ENCODE measurements at places on chromosomes 4 and X.

DNA sequence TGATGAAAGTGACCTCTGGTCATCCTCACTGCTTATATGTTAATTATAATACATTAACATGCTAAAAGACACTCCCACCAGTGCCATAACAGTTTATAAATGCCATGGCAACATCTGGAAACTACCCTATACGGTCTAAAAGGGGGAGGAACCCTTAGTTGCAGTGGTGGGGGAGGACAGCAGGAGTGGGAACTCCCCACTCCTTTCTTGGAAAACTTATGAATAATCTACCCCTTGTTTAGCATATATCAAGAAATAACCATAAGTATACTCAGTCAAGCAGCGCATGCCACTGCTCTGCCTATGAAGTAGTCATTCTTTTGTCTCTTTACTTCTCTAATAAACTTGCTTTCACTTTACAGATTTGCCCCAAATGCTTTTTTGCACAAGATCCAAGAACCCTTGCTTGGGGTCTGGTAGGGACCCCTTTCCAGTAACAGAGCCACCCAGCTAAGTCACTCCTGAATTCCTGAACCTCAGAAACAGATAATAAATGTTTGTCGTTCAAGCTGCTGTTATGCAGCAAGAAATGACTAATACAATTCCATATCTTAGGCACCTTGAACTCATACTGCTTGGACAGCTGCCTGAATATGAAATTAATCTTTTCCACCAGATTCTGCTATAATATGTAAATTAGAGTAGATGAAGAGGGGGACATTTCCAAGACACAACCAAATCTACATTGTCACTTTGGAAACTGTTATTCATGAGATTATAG, 14.4 kb upstream of the REPS2 start:
- no peak for DNase-seq

DNA sequence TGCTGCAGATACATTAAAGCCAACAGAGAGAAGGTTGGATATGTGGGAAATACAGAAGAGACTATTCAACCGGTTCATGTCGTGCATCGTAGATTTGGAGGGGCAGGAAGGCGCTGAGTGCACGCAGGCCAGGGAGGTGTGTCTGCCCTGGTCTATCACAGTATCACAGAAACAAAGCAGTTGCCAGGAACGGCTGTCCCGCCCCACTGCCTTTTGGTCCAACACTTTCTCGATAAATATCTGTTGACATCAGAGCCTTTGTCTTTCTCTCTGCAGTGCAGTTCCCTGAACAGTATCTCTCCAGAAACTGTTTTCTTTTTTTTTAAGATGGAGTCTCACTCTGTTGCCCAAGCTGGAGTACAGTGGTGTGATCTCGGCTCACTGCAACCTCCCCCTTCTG, 151.1 kb upstream of the BCOR start:
- no peak for DNase-seq

DNA sequence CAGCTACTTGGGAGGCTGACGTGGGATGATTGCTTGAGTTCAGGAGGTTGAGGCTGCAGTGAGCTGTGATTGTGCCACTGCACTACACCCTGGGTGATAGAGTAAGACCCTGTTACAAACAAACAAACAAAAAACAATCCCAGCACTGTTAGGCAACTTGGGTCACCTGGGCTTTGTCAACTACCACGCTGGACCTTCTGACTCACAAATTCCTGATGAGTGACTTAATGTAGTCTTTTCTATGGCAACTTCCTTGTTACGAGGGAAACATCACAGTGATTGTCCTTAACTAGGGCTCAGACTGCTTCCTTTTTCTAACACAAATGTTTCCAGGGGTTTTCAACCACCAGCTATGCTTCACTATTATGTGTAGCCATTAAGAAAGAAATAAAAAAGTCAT, 128.8 kb upstream of the GPC4 start:
- DNase-seq = no peak

- no peak for DNase-seq
Observed at GRCh38 chr4:16942491-16942890, 44.0 kb upstream of the LDB2 start.

DNA sequence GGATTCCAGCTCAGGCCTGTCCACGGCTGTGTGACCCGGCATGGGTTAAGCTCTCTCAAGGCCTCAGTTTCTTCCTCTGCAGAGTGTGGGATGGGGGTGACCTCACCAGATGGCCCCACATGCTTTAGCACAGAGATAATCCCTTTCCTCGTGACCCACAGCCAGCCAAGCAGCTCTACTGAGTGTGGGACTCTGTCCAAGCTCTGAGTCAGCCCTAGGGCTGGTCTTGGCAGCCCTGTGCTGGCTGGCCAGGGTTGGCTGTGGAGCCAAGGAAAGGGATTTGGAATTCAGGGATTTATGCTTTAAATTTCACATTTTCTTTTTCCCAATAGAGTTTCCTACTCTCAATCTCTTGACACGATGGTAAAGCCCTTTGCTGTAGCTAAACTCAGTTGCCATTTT, 19.7 kb upstream of the SPON2 start:
- no peak for DNase-seq

DNA sequence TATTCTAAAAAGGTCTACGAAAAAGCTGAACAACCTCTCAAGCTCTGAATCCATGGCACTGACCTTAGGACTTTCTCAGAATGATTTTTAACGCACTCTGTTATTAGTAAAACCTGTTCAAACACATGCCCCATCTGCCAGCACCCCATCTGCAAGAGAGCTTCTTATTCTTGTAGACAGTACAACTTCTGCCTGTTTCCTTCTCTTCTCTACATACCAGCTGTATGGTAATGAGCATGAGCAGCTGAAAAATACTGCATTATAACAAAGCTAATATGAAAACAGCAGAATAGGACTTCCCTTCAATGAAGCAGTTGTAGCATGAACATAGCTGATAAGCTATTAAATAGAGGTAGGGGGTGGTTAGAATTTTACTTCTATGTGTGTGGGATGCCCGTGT, 167.9 kb downstream of the FBXW7 start:
- DNase-seq = no peak

DNA sequence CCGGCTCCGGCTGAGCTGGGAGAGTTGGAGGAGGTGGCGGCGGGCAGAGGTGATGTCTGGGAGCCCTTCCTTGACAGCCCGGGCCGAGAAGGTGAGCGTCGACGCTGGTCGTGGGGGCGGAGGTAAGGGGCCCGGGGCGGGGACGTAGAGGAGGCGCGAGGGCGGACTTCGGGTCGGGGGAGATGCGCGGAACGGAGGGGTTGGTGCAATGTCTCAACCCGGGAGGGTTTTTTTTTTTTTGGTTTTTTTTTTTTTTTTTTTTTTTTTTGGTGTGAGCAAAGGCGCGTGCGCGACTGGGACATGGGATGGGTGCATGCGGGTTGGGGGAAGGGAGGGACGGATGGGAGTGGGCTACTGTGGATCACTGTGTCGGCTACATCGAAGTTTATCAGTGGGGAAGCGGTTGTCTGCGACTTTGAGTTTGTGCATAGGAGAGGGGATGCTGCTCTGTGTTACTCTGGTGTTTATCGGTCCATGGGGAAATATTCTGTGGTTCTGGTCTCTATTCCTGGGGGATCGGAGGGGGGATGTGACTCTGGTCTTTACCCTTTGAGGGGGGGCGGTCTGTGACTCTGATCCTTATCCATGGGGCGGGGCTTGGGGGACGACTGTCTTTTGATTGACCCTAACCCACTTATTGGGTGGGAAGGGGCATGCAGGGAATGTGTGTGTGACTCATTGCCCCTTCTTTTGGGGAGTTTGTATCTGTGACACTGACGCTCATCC, 537 bp downstream of the RBM10 start:
- DNase-seq = no peak

DNA sequence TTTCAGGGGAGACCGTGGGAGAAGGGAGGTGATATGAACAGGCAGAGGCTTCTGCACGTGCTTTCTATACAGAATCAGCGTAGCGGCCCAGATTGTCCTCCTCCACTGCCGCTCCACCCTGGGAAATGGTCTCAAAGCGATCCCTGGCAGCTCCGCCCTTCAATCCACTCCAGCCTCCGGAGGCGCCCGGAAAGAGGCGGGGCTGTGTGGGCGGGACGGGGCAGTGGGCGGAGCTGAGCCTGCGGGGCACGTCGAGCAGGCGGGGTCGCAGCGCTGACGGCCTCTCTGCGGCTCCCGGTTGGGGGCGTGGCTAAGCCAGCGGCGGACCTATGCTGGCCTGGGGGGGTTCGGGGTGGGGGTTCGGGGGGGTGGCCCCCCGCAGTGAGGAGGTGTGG, 210 bp upstream of the SMIM10L2A start:
- DNase-seq = peak; percentile 4

DNA sequence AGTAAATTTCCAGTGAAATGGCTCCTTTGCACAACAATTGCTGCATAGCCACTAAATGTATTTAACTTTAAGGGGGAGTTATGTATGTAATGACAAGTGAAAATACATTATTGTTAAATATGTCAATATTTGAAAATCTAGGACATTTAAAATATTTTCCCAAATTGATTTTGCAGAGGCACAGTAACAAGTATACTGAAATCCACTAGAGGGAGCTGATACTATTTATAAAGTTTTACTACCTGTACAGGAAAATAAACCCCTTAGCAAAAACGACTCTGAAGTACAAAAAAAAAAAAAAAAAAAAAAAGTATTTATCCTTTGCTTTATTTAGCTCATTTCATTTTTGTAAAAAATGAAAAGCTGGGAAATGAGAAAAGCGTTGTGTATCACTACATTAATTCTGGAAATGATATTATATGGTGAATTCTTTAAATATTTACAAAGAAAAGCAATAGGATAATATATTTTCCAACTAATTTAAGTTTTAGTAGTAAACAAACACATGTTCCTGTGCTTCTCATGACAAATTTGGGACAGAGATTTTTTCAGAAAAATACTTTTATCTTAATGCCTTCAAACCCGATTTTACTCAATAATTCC, 727.7 kb downstream of the DMD start:
- no peak for DNase-seq

GRCh38 chr4:8427761-8428287, 12.7 kb downstream of the ACOX3 start:
- no peak for DNase-seq

DNA sequence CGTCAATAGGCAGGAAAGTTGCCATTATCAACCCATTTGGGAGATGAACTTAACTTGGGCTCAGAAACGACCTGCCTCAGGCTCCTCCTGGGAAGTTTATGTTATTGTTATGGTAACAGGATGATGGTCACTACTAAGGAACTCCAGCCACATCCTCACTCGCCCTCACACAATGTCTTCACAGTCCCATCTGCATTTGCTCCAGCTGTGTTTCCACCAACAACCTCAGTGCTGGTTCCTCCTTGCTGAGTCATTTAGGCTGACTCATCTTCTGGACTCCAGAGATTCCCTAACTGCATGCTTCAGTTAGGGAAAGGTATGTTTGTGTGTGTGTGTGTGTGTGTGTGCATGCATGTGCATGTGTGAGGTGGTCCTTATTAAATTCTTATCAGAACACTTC, 293.4 kb upstream of the BOD1L1 start:
- no peak for DNase-seq

GRCh38 chr4:128782076-128782715, 27.3 kb upstream of the JADE1 start:
- DNase-seq = no peak

GRCh38 chr4:15250021-15250441, 177.8 kb upstream of the C1QTNF7 start:
- DNase-seq = no peak

GRCh38 chr4:59387759-59388758, 1812.1 kb upstream of the ADGRL3 start:
- DNase-seq = no peak

GRCh38 chr4:113810906-113811305, 49.4 kb upstream of the CAMK2D start:
- DNase-seq = no peak

- no peak for DNase-seq
Observed at GRCh38 chrX:119427024-119427794, 28.1 kb downstream of the SLC25A43 start.

GRCh38 chrX:47507153-47507867, 24.3 kb upstream of the ZNF41 start:
- no peak for DNase-seq

- DNase-seq = no peak
Observed at GRCh38 chrX:12443534-12444098, 305.3 kb downstream of the FRMPD4 start.

DNA sequence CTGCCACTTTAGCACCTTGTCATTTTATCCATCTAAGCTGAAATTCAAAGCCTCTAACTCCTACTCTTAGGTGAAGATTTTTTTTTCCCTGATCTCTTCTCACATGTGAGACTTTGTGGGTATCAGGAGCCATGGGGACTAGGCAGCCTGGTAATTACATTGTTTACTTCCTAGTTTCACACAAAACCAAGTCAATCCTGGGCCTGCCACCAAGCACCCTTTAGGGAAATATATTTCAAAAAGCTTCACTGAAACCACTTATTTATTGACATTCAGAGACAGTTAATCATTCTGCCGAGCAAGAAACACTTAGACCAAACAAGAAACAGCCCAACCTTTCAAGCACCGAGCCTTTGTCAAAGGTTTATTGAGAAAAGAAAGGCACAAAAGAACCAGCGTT, 200.0 kb downstream of the RELL1 start:
- no peak for DNase-seq

GRCh38 chrX:30593440-30594200, 16.1 kb upstream of the TASL start:
- no peak for DNase-seq

DNA sequence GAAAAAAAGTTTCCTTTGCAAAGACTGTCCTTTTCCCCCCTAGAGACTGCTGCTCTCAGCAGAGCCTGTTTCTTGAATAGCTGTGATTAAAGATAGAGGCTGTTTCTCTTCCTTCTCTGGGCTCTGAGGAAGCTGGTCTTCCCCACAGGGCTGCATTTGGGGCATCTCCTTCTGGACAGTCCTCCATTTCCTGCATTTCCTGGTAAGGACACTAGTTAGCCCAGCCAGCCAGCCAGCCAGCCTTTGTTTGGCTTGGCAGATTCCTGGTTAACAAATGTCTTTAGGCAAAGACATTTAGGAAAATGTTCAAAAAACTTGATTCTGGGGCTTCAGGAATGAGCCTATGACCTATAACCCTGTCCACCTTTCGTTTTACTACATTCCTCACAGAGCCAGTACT, 34.0 kb upstream of the PLAC1 start:
- DNase-seq = no peak

DNA sequence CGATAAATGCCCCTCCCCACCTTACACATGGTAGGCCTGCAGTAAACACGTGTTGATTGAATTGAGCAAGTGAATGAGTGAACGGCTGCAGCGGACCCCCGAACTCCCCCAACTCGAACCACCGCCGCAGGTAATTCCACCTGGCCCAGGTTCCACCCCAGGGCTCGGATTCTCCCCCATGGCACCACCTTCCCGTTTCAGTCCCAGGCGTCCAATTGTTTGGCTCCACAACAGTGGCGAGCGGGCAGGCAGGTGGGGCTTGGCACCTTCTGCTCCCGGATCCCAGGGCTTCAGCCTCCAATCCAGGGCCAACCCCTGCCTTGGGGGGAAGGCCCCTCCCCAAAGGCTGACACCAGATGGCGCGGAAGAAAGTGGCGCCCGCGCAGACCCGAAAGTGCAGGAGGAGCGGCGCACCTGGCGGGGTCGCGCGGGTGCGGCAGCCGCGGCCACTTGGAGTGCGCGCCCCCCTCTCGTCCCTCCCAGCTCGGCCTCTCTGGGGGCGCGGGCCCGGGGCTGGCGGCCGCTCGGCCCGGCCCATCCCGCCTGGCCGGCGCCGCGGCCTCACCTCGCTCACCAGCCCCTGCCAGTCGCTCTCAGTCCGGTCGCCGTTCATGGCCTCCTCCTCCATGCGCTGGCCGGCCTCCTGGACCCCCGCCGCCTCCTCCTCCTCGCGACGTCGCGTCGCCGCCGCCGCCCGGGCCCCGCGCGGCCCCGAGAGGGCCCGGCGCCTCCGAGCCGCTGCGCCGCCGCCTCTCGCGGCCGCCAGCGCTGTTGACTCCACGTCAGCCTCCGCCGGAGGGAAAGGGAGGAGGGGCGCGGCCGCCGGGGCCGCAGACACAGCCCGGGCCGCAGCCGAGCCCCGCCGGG, at the start of gene CCDC149:
Gene CCDC149, minus strand, starts transcription at position 791 of the 867 bp plus-strand sequence. Its CDS starts 178 bp downstream, at position 613.
- no peak for DNase-seq

GRCh38 chr4:155675709-155676429, 9.2 kb downstream of the GUCY1A1 start:
- no peak for DNase-seq
